Right forelimb (tissue), 1 donor: ENCODE measurements at places on chromosomes 16 and 17.

- DNase-seq, result no peak
Observed at GRCh38 chr16:78789561-78789960, 690.1 kb downstream of the WWOX start.

DNA sequence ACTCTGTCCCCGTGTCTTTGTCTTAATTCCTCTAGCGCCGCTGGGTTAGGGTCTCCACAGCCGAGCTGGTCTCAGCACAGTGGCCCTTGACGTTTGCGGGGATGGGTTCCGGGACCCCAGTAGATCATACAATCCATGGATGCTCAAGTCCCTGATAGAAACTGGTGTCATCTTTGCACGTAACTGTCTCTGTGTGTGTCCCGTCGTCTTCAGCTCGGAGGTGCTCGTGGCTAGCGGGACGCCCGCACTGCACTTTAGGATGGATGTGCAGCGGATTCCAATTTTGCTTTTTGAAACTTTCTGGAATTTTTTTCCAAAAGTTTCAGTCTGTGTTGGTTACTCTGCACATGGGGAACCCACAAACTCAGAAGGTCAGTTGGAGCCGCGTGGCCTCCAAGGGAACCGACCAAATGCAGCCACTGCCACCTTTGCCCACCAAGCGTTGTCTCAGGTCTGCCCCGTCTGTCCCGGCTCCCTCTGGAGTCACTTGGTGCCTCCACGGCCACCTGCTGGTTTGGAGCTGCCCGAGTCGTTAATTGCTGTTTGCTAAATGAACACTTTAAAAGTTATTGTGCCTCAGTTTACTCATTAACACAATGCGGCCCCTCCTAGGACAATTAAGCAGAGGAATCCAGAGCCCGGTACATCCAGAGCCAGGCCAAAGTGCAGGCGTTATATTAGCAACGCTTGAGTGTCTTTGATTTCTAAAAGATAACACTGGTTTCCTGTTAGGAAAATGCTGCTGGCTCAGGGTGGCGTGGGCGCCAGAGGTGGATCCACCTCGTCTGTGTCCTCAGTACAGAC, 5.3 kb upstream of the DPEP1 start:
- no peak for DNase-seq

DNA sequence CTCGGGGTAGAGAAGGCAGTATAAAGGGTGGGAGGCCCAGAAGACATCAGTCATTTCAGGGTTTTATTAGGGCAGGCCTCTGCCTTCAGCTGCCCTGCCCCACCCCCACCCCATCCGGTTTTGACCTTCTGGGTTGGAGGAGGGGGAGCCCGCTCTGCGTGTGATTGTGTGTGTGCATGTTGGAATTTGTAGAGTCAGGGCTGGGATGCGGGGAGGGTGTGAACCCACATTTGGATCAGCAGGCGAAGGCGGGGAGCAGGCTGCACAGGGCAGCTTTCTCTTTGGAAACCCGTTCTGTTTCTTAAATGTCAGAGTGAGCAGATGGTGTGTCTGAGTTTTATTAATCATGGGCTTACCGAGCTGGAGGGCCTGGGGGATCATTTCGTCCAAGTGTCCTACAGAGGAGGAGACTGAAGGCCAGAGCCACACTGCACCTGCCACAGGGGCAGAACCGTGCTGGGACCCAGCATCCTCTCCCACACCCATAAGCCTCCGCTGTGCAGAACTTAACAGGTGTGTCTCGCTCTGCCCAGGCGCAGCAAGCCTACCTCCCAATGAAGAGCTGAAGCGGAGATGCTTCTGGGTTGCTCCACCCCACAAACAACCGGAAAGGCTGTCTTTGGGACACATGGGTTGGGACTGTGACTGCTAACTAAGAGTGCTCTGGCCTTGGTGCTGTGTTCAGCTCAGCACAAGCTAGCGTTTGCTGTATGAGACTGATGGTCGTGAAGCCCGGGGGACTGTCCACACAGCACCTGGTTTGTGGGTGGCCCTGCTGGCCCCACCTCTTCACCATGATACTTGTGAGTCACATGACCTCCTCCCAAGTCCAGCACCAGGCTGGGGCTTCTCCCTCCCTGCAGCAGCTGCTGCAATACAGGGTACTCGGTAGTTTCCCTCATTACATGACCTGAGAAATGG, 70.9 kb upstream of the GSE1 start:
- DNase-seq, result no peak

DNA sequence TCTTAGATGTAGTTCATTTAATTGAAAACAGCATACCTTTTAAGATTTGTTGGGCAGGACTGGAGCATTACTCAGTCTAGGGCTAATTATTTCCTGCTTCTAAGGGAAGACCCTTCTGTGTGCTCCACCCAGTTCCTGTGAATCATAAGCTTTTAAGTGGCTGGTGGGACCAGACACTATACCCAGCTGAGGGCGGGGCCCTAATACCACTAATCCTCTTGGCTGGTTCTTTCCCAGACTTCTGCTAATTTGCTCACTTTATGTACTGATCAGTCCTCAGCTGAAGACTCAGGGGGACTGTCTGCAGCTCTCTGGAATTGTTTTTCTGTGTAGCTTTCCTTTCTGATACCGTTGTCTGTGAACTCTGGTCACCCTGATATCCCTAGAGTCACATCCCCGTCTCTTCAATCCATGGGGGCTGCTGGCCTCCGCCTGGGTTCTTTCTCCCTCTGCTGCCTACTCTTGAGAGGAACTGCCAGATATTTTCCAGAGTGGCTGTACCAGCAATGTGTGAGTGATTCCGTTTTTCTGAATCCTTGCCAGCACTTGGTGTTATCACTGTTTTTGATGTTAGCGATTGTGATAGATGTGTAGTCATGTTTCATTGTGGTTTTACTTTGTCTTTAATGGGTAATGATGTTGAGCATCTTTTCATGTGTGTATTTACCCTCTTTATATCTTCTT, 35.1 kb downstream of the MFSD11 start:
- DNase-seq, result no peak
